ENCODE measurements at places on chromosomes 7 and 10. TPM values are rescaled to one million over a fixed set of nuclear protein-coding genes. Genes with fewer than 3 reads are reported as not detected.

DNA sequence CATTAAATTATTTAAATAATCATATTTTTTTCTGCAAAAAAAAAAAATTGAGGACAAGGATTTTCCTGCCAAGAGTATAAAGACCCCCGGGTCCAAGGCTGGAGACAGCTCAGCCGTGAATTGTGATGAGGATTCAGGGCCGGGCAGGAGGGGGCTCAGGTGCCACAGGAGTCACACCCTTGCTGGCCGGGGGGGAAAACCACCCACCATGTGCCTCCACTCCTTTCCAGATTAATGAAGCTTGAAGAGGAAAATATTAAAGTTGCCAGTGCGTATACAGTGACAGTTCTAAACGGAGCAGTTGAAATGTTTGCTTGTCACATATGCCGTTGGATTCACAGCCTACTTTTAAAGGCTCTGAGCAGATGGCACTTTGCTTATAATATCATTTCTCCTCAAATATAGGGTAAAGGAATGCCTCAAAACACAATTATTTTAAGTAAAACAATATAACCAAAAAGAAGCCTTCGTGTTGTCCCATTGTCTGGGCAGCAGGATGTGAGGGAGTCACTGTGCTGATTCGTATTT lies 49.6 kb downstream of the ADARB2 start:
- DNase-seq: no peak

The OSBPL3 gene
- 8.9 TPM for total RNA-seq

GRCh38 chr10:110667620-110668343 lies 23.6 kb downstream of the RBM20 start:
- DNase-seq: peak; percentile 68

DNA sequence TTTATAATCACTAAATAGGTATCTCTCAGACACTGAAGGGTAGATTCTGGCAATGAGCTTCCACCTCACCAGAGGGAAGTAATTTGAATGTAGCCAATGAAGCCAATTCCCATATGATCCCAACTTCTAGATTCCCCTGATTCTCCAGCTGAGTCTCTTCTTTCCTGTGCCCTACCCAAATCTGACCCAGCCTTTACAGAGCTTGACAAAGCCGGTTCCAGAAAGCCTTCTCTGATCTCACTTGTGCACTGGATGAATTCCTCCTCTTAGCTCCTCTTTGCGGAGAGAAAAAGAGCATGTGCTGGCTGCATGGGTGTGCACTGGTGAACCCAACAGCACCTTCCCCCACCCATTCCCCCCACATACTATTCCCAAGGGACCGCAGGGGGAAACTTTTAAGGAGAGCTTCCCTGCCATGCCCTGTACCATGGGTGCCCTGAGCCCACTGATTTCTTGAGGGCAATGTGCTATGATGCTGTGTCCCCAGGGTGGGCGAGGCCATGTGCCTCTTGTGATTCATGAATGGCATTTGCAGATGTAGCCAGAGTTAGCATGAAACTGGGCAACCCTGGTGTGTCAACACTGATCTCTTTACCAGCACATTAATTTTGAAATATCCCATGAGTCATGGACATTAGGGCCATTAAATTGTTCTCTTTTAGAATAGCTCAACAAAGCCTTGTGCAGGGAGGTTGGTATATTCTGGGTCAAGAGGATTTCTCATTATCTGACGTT lies 50.4 kb upstream of the PLEKHA1 start:
- no peak for DNase-seq

The CDK5 gene
- total RNA-seq: 6.8 TPM

GRCh38 chr10:71713135-71714030 lies 6.2 kb downstream of the C10orf105 start:
- DNase-seq: peak; percentile 87

- no peak for DNase-seq
Measured at GRCh38 chr10:34400075-34400474, 415.0 kb downstream of the PARD3 start.

- DNase-seq: peak; percentile 39
Measured at GRCh38 chr10:59366290-59366689, 3.9 kb upstream of the FAM13C start.

Measured in tongue (tissue), 3 donors.